ENCODE measurements at places on chromosomes 5 and 9. TPM values are rescaled to one million over a fixed set of nuclear protein-coding genes. Genes with fewer than 3 reads are reported as not detected.

DNA sequence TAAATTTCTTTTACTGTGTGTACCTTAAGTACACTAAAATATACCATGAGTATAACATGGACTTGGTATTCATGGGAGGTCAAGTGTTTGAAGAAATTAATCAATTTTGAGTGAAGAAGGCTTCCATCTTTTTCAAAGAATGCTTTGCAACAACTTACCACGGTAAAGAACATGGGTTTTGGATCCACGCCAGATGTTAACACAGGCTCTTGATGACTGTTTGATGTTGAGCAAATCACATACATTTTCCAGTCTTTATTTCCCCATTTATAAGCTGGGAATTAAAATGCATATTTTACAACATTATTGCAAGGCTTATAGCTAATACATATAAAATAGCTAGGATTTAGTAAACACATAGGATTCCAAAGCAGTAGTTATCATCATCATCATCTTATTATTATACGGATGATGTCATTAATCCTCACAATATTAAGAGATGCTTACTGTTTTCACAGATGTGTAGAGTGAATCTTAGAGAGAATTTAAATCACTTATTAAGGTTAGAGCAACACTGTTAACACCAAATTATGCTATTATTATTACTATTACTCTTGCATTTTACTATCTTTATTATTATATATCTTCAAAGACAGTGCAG lies 362.0 kb downstream of the PRELID2 start:
- H3K4me1 ChIP-seq: peaks cover 6% of the 10 kb centered on the region
- no peaks in the 10 kb centered on the region for H3K27me3 ChIP-seq
- no peaks in the 10 kb centered on the region for H3K36me3 ChIP-seq
- DNase-seq: peak; percentile 19
- no peak overlapping the region for H3K27ac ChIP-seq
- H3K4me3 ChIP-seq: no peak overlapping the region

DNA sequence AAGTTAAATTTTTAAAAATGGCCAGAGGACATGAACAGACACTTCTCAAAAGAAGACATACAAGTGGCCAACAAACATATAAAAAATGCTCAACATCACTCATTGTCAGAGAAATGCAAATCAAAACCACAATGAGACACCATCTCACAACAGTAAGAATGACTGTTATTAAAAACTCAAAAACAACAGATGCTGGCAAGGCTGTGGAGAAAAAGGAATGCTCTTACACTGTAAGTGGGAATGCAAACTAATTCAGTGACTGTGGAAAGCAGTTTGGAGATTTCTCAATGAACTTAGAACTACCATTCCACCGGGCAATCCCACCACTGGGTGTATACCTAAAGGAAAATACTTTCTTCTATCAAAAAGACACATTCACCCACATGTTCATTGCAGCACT lies 168.5 kb upstream of the PIK3R1 start:
- no peak overlapping the region for H3K4me3 ChIP-seq
- H3K36me3 ChIP-seq: no peaks in the 10 kb centered on the region
- H3K4me1 ChIP-seq: no peaks in the 10 kb centered on the region

- no peaks in the 10 kb centered on the region for H3K4me1 ChIP-seq
- H3K27ac ChIP-seq: no peak overlapping the region
- no peaks in the 10 kb centered on the region for H3K36me3 ChIP-seq
- no peaks in the 10 kb centered on the region for H3K27me3 ChIP-seq
- no peak overlapping the region for H3K4me3 ChIP-seq
Measured at GRCh38 chr5:71986101-71986500, 121.2 kb upstream of the MAP1B start.

- H3K27me3 ChIP-seq: no peaks in the 10 kb centered on the region
- H3K36me3 ChIP-seq: no peaks in the 10 kb centered on the region
- DNase-seq: no peak
Measured at GRCh38 chr5:121296356-121296755, 555.3 kb upstream of the FTMT start.

Gene SLC6A7
- not detected for polyA plus RNA-seq

GRCh38 chr5:134521841-134522240 lies 3.6 kb upstream of the JADE2 start:
- H3K4me3 ChIP-seq: no peak overlapping the region
- H3K36me3 ChIP-seq: no peaks in the 10 kb centered on the region
- peaks cover 11% of the 10 kb centered on the region for H3K27me3 ChIP-seq

Gene SMC2
- 32.0 TPM for polyA plus RNA-seq

- H3K27me3 ChIP-seq: no peaks in the 10 kb centered on the region
- no peaks in the 10 kb centered on the region for H3K36me3 ChIP-seq
- no peak overlapping the region for H3K4me3 ChIP-seq
- H3K4me1 ChIP-seq: no peaks in the 10 kb centered on the region
Measured at GRCh38 chr5:32339198-32339597, 26.5 kb upstream of the MTMR12 start.

Gene SLC31A1
- polyA plus RNA-seq: 32.6 TPM

GRCh38 chr5:124908581-124909451 lies 162.4 kb upstream of the ZNF608 start:
- H3K36me3 ChIP-seq: no peaks in the 10 kb centered on the region
- peak; percentile 59 for DNase-seq
- no peaks in the 10 kb centered on the region for H3K27me3 ChIP-seq
- H3K4me1 ChIP-seq: peaks cover 34% of the 10 kb centered on the region

- no peaks in the 10 kb centered on the region for H3K27me3 ChIP-seq
- H3K4me3 ChIP-seq: no peak overlapping the region
- no peaks in the 10 kb centered on the region for H3K4me1 ChIP-seq
- H3K27ac ChIP-seq: no peak overlapping the region
- no peaks in the 10 kb centered on the region for H3K36me3 ChIP-seq
Measured at GRCh38 chr5:180436275-180436674, 57.9 kb upstream of the CNOT6 start.

DNA sequence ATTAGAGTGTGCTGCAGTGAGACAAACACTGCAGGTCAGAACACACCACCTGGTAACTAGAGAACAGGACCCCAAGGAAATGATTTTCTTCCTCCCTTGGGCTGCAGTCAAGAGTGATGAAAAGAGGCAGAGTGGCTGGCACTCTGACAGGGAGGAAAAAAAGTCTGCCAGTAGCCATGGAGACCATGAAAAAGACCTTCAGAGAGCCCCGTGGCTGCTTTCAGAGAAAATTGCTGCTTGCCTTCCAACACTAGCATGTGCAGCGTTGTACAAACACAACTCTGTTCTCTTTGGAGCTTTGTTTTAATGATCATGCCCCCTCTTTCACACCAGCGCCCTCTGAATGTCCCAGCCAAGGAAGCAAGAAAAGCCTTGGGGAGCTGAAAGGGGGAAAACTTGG lies 68.8 kb downstream of the ANKRD55 start:
- peak; percentile 75 for DNase-seq
- no peaks in the 10 kb centered on the region for H3K36me3 ChIP-seq
- H3K27ac ChIP-seq: no peak overlapping the region
- H3K27me3 ChIP-seq: no peaks in the 10 kb centered on the region
- peaks cover 6% of the 10 kb centered on the region for H3K4me1 ChIP-seq
- no peak overlapping the region for H3K4me3 ChIP-seq

Gene IFT74
- polyA plus RNA-seq: 27.8 TPM

Gene MARCOL
- polyA plus RNA-seq: not detected

GRCh38 chr5:42984307-42984706 lies 55.8 kb downstream of the ANXA2R start:
- no peaks in the 10 kb centered on the region for H3K27me3 ChIP-seq
- no peak overlapping the region for H3K4me3 ChIP-seq
- no peak overlapping the region for H3K27ac ChIP-seq
- DNase-seq: no peak
- no peaks in the 10 kb centered on the region for H3K4me1 ChIP-seq

Gene PTGES
- 3.0 TPM for polyA plus RNA-seq

Gene GPRIN1
- polyA plus RNA-seq: 0.79 TPM

GRCh38 chr5:140037012-140037411 lies 6.1 kb downstream of the NRG2 start:
- H3K4me3 ChIP-seq: no peak overlapping the region
- no peaks in the 10 kb centered on the region for H3K36me3 ChIP-seq
- no peak for DNase-seq
- H3K4me1 ChIP-seq: peaks cover 56% of the 10 kb centered on the region
- H3K27me3 ChIP-seq: no peaks in the 10 kb centered on the region

Gene ANKRD34B
- 0.05 TPM for polyA plus RNA-seq

DNA sequence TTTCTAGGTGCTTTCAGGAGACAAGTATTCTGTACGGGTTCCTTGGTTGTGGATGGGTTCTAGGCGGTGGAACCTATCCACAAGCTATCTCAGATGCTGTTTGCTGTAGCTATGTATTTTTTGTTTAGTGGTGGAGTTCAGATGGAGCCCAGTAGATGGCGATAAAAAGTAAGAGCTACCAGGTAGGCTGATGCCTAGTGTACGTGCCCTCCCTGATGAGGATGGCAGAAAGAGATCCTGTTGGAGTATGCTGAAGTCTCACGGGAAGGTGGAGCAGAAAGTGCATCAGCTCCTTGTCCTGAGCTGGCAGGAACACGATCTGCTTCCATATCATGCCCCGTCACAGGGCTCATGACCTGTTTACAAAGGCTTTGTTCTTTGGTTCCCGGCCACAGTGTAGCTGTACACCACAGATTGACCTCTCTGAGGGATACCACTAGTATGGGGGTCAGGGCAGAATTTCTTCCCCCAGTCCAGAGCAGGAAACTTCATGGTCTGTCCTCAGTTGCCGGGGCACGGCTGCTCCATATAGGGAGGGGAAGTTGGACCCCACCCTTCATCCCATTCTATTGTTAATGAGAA lies 12.6 kb upstream of the UGT3A2 start:
- no peak overlapping the region for H3K4me3 ChIP-seq
- peaks cover 5% of the 10 kb centered on the region for H3K27me3 ChIP-seq
- no peak overlapping the region for H3K27ac ChIP-seq
- H3K4me1 ChIP-seq: no peaks in the 10 kb centered on the region
- H3K36me3 ChIP-seq: no peaks in the 10 kb centered on the region

- no peak overlapping the region for H3K27ac ChIP-seq
- no peak overlapping the region for H3K4me3 ChIP-seq
- no peaks in the 10 kb centered on the region for H3K4me1 ChIP-seq
- no peaks in the 10 kb centered on the region for H3K27me3 ChIP-seq
Measured at GRCh38 chr5:139861021-139861888, 65.6 kb downstream of the PSD2 start.

Gene KCNV2
- polyA plus RNA-seq: 0.49 TPM

GRCh38 chr5:127404190-127404589 lies 113.2 kb upstream of the PRRC1 start:
- peaks cover 6% of the 10 kb centered on the region for H3K4me1 ChIP-seq
- H3K27ac ChIP-seq: no peak overlapping the region
- H3K4me3 ChIP-seq: no peak overlapping the region
- no peaks in the 10 kb centered on the region for H3K27me3 ChIP-seq
- no peaks in the 10 kb centered on the region for H3K36me3 ChIP-seq

DNA sequence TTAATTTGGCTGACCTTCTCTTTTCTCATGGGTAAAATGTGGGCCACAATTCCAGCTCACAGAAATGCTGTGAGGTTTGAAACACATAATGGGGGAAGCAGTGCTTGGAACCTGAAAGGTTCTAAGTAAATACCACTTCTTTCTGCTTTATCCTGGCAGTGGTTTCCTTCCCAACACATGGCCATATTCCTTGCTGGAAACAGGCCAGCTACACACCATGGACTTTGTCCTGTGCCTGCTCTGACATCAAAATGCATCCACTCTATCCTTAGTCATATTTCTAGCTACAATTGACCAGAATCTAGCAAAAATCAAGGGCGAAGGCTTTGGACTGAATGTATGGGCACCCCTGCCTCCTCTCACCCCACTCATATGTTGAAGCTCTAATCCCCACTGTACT lies 93.1 kb upstream of the TRPC7 start:
- H3K36me3 ChIP-seq: no peaks in the 10 kb centered on the region
- H3K27me3 ChIP-seq: no peaks in the 10 kb centered on the region
- H3K4me1 ChIP-seq: no peaks in the 10 kb centered on the region
- H3K4me3 ChIP-seq: no peak overlapping the region
- no peak overlapping the region for H3K27ac ChIP-seq

Gene TLX3
- polyA plus RNA-seq: not detected

- no peak overlapping the region for H3K27ac ChIP-seq
- H3K4me3 ChIP-seq: no peak overlapping the region
- no peaks in the 10 kb centered on the region for H3K36me3 ChIP-seq
- no peaks in the 10 kb centered on the region for H3K27me3 ChIP-seq
Measured at GRCh38 chr9:96067600-96067999, 192.1 kb downstream of the ERCC6L2 start.

DNA sequence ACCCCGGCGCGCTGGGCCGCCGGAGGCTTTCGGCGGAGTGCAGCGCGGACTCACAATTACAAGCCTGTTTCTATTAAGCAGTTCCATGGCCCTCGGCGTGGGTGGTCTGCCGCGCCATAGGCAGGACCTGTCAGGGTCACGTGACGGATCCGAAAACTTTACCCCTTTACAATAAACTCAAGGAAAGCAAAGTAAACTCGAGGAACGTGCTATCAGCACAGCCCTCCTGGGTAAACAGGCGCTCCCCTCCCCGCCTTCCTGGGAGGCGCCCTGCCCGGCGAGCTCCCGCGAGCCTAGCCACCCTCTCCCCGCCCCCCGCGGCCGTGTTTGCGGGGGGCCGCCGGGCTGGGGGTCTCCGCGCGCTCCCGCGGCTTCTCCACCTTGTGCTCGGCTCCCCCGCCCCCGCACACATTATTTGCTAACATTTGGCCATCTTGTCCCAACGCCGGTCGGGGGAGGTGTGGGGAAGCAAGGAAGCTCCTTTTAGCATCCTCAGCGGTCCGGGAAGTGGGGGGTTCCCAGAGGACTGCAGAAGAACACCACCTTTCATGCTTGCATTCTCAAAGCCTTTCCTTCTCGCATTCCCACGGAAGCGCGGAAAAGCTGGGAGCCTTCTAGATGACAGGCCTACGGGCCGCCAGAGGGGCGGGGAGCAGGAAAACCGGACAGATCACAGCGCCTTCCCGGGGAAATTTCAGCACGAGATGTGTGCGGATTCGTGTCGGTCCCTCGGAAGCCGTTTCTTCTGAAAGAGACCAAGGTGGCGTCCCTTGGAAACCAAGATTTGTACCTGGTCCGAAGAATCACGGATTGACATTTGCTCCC lies at the start of gene PTCH1:
TSS of gene PTCH1 (minus strand) at position 238 of the 825 bp plus-strand sequence.
- peaks cover 41% of the 10 kb centered on the region for H3K27me3 ChIP-seq
- peak within 1 kb of the TSS; percentile 84 for H3K4me3 ChIP-seq
- H3K36me3 ChIP-seq: no peaks in the 10 kb centered on the region

DNA sequence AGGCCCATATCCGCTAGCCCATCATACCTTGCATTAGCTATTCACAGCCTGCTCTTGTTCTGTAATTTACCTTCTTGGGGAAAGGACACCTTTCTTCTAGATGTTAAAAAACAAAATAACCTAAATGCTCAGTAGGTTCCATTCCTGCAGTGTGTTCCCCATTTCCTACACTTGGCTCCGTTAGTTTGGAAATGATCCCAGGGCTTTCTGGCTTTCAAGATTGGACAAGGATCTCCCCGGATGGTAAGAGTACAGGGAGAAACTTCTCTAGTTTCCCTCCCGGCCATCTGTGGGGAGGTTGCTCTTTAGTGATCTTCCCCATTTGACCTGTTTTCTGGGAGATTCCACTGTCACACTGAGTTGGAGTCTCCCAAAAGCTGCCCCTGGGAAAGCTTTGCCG lies 27.3 kb upstream of the STC2 start:
- H3K36me3 ChIP-seq: no peaks in the 10 kb centered on the region
- H3K4me1 ChIP-seq: no peaks in the 10 kb centered on the region
- H3K4me3 ChIP-seq: no peak overlapping the region

DNA sequence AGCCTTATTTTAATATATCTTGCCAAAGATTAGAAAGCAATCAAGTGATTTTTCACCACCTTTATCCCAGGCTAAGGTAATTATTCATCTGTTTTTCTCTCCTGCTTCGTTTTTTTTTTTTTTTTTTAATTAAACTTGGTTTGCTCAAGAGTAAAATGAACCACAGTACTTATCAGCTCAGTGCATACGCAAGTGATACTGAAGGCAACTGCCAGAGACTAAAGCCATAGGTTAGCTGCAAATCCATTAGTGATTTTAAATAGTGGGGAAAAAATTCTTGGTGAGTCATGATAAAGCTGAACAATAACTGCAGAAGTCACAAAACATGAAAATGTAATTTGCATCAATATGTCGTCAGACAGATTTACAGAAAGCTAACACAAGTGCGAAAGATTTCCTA lies 829.1 kb downstream of the PTPRD start:
- no peaks in the 10 kb centered on the region for H3K27me3 ChIP-seq
- H3K4me1 ChIP-seq: no peaks in the 10 kb centered on the region
- H3K4me3 ChIP-seq: no peak overlapping the region

- no peaks in the 10 kb centered on the region for H3K27me3 ChIP-seq
Measured at GRCh38 chr9:99896119-99896518, 10.3 kb upstream of the STX17 start.

Measured in cardiac muscle cell (in vitro differentiated cells and primary cell).